ENCODE measurements at places on chromosomes 2 and 18.

GRCh38 chr2:85170938-85171475, 37.8 kb downstream of the TCF7L1 start:
- no peak for DNase-seq

DNA sequence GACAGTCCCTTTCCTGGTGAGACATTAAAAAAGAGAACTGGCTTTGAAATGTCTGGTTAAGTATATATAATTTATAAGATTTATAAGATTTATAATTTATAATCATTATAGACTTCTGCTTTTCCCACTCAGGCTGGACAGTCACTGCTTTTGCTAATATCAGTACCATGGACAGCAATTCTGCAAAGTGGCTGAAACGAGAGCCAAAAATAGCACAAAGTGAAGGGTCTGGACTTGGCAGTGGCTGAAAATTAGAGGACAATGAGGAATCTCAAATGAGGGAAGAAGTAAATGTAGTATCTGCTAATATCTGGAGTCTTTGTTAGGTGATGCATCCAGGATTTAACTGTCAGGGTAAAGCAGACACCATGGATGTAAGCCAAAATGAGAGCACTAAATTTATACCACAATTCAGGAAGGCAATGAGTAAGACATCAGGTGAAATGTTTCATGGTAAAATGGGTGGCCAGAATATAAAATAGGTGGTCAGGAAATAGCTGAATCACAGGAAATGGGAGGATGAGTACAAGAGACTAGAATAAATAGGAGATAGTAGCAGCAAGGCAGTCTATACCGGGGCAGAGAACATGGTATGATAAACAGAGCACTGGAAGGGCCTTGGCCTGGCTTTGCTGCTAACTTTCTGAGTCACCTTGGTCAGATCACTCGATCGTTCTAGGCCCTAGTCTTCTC, 39.6 kb upstream of the BOD1L2 start:
- DNase-seq = peak; percentile 1

DNA sequence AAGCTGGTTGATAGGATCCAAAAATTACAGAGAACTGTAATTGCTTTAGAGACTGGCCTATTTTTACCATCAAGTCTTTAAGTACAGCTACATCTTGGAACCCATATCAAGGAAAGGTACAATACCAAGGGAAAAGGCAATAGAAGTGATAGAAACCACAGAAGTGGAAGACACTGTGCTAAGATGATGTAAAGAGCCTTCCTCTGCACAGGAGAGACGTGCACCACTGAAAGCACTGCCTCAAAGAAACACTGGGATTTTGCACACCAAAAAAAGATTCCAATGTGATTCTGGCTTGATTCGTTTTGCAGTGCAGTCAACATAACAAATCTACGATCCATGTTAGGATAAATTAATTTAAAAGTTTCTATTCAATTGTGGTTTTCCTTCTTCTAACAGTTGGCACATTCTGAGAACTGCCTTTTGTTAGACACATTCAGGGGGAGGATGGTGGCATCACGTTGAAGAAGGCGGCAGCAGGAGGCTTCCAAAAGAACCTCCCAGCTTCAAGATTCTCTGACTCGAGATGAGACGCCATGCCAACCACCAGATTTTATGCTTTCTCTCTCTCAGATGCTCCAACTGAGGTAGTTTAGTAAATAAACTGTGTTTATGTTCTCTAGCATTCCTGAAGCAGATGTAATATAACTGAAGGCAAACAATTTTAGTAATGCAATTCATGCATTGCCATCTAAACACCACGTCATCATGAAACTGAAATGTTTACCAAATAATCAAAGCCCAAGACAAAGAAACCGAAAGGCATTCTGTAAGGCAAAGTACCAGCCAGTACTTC, 102.9 kb downstream of the BCL2 start:
- no peak for DNase-seq

GRCh38 chr2:195021711-195022507, 635.1 kb upstream of the SLC39A10 start:
- no peak for DNase-seq

DNA sequence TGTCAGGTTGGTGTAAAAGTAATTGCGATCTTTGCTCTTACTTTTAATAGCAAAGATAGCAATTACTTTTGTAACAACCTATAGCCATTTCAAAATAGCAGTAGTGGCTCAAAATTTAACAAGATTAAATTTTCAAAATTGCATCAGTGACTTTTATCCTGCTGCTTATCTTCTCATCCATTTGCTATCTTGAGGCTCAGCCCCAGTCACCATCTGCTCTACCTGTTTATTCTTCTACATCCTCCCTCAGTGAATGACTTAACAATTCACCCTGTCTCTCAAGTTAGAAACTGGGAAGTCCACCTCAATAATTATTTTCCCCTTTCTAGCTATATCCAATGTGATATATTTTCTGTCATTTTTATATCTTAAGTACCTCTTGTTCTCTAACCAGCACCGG, 148.6 kb upstream of the ZNF804A start:
- no peak for DNase-seq

GRCh38 chr18:58449464-58449863, 179.4 kb downstream of the ALPK2 start:
- DNase-seq = no peak

DNA sequence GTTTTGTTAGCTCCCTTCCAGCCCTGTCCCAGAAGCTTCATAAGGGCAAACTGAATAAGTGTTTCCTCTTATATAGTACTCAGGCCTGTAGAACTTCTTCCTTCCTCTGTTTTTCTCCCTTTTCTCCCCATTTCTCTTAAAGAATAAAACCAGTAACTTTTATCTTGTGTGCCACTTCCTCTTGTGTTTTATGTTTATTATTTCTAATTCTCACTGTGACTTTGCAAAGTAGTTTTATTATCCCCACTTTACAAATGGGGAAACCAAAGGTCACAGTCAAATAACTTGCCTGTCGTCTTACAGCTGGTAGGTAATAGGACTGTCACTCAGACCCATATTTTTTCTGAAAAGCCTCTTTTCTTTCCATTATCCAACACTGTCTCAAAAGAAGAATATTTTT, 42.4 kb downstream of the RBBP8 start:
- DNase-seq = no peak

DNA sequence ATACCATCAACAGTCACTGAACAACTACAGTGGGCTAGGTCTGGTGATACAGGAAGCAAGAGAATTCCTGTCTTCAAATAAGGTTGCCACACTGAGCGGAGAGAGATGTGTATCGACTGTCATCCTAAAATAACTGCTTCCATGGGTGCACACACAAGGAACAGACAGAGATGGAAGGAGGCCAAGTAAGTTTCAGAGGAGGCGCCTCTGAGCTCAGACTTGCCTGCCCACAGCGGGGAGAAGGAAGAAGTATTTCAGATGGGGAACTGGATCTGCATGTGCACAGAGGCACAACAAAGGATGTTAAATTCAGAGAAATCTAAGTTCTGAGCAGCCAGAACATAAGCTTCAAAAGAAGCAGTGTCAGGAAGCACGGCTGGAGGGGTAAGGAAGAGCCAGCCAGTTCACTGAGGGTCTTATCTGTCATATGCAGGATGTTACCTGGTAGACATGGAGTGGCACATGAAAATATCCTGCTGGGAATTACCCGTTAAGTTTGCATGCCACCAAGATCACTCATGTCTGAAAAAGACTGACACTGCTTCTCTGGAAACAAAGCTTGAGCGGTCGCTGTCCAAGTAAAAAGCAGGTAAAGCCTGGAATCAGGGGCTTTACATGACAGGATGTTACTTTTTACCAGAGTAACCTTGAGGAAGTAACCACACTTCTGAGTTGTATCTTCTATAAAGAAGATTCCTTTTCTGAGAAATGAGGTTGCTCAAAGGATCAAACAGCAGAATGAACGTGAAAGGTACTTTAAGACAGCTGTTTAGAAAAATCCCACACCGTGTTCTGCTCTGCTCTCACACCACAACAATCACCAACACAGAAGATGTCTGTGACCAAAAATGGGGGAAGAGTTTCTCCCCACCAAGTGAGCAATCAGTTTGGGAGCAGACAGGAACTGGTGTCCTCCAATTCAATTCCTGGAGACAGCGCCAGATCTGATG, 260.2 kb downstream of the NBAS start:
- no peak for DNase-seq
